ENCODE measurements at places on chromosomes 16 and 17. TPM values are rescaled to one million over a fixed set of nuclear protein-coding genes. Genes with fewer than 3 reads are reported as not detected.

The GAS2L2 gene
- total RNA-seq = 0.34 TPM

The CD300LF gene
- not detected for total RNA-seq

The ALOX15B gene
- total RNA-seq = not detected

The CD300E gene
- not detected for total RNA-seq

The VAT1L gene
- not detected for total RNA-seq

The OR2C1 gene
- total RNA-seq = not detected

The CEP295NL gene
- 0.18 TPM for total RNA-seq

The MNT gene
- total RNA-seq = 23.1 TPM

The PIEZO1 gene
- total RNA-seq = 87.7 TPM

The PRKAR1A gene
- 157 TPM for total RNA-seq

The ITGA3 gene
- total RNA-seq = 4.2 TPM

The C17orf113 gene
- 0.77 TPM for total RNA-seq

The SMIM5 gene
- 0.25 TPM for total RNA-seq

The ADAMTS18 gene
- total RNA-seq = not detected

The G6PC1 gene
- not detected for total RNA-seq

The NPIPB4 gene
- total RNA-seq = 121 TPM
